ENCODE measurements at places on chromosomes 7 and 10.

- no peak for DNase-seq
Observed at GRCh38 chr7:74220229-74220628, 10.4 kb downstream of the LAT2 start.

GRCh38 chr10:78215645-78216044 lies 182.0 kb downstream of the RPS24 start:
- DNase-seq = no peak

- DNase-seq = no peak
Observed at GRCh38 chr10:21517134-21518031, 8.1 kb downstream of the SKIDA1 start.

DNA sequence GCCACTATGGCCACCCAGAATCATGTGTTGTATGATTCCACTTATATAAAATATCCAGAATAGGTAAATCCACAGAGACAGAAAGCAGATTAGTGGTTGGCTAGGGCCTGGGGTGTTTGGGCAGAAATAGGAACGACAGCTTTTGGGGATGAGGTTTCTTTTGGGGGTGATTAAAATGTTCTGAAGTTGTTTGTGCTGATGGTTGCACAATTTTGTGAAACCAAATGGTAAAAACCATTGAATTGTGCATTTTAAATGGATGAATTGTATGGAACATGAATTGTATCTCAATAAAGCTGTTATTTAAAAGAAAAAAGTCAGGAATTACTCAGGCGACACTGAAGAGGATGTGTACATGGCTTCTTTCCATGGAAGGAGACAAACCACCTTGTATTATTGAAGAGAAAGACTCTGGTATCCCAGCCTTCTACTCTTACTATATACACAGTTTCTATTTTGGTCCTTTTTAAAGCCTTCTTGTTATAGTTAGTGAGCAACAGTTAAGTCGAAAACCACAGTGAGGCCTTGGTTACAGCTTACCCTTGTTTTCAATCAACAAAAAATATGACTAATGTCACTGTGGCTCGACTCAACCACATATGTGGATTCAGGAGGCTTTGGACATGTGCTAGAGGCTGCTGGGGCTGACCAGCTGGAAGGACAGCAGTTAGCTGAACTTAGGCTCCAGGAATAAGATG lies 57.1 kb upstream of the KMT2E start:
- no peak for DNase-seq

GRCh38 chr10:98855403-98856189 lies 380.1 kb downstream of the HPSE2 start:
- DNase-seq = no peak

DNA sequence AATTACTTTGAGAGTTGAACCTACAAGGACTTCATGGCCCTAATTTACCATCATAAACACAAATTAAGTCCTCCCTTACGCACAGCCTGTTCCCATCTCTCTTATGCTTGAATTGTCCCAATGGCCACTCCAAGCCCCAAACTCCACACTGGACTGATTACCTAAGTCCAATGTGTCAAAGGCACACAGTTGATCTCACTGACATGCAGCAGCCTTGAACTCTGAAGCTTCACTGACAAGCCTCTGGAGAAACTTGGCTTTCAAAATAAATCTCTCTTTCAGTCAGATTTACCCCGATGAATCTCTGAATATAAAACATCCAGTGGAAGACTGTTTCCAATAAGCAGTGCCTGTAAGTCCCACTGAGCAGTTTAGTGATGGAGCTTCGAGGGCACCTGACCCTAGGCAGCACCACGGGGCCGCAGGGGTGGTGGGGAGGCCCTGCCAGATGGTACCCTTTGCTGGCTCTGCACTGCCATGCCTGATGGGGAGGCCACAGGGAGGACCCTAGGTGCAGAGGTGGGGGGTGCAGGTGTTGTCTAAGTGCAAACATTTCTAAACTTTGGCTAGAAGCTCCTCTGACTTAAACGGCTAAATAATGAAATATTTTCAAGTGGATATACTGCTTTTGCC lies 3.3 kb upstream of the MAT1A start:
- DNase-seq = no peak

- DNase-seq = no peak
Observed at GRCh38 chr10:118835682-118836326, 81.0 kb upstream of the CACUL1 start.

DNA sequence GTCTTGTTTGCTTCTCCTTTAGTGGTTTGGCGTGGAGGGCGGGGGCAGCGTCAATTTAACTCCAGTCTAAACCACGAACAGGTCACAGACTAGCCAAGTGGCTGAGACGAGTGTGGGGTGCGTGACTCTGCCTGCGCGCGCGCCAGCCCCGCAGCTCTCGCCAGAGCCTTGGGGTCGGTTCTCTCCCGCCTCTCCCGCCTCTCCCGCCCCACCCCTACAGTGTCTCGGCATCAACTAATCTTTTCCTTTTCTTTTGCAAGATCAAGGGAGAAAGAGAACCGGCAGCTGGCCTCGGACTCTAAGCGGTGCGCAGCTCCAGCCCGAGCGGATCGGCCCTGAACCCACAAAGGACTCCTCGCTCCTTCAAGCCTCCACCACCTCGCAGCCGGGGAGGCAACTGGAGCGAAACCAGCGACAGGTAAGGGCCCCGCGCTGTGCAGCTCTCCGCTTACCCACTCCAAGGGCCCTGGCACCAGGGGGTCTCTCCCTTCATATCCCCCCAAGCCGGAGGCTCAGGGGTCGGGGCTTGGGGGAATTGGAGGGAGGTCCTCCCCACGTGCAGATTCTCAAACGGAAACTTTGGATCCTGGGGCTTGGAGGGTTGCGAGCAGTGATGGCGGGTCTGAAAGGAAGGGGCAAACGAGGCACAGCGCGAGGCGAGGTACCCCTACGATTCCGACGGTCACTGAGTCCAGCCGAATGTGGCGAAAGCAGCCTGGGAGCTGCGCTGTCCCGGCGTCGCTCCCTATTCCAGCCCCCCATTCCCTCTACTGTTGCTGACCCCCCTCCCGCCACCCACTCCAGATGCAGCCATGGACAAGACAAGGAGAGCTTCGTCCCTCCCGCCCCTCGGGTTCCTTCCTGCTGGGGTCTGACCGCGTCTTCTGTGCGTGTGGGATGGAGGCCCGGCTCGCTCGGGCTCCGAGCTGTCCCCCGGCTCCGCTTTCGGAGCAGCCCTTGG lies 829 bp downstream of the CHRM2 start:
- no peak for DNase-seq

DNA sequence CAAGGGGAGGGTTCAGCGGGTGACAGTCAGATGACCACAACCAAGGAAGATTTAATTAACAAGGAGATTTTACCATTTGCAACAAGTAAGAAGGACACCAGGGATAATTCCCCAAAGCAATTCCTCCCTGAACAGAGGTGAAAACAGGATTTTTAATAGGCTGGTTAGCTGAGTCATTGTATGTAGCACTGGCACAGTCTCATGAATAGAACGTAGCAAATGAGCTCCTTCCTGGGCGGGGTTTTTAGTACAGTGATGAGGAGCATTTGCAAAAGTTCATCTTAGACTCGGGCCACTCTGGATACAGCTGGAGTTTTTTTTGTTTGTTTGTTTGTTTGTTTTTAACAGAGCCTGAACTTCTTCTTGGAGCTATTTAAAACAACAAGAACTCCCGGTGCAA lies 39.0 kb downstream of the TAC1 start:
- no peak for DNase-seq

DNA sequence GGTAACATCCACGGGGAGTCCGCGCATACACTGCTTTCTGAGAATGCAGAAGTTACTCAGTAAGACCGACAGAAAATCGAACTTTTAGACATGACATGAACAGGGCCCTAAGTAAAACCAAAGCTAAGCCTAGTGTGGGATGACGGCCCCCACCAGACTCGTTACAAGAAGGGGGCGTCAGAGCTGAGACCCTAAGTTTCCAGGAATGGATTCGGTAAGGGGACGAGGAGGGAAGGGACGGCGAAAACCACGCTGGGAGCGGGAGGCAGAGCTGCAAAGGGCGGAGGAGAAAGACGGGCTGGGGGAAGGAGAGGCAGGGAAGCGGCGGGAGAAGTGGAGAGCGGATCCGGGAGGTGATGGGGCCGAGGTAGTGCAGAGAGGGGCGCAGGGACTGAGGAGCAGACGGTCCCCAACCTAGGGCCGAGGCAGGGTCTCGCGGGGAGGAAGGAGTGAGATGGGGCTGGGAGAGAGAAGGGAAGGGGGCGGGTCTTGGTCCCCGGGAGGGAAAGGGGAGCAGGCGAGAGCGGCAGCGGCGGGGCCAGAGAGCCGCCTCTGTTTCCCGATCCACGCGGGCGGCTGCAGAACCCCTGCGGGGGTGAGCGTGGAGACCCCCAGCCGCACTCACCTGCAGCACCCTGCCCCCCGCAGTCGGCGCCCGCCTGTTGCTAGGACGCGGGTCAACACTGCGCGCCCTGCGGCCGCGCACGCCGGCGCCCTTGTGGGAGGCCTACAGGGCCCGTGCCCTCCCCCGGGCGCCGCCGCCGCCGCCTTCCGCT lies 513 bp downstream of the ODAD2 start:
- DNase-seq = peak; percentile 1

DNA sequence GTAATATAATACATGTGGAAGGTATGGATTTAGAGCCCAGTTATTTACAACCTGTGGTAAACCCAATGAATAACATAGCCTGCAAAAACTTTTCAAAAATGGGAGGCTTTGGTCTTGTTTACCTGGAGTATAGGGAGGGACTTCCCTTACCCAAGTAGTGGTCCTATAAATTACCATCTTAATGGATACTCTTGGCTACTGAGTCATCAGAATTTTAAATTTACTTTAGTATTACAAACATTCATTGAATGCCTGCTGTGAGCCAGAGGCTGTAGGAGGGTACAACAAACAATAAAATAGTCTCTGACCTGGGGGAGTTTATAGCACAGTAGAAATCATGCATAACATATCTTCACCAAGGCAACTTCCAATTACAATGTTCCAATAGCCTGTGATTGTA lies 365.1 kb downstream of the BBS9 start:
- DNase-seq = no peak

DNA sequence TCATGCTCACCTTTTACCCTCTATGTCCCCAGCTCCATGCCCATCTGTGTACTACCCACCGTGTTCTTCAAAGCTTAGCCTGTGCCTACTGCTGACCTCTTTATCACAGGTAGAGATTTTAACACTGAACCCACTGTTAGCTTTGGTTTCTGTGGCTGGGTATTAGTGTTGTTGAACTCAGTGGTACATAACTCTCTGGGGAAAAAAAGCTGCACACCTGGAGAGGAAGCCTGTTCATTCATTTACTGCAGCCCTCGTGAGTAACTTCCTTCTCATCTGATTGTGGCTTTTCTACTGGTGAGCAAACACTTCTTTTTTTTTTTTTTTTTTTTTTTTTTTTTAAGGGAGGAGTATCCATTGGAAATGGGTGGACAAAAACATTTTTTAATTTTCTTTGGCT lies 326.3 kb downstream of the CCSER2 start:
- DNase-seq = no peak

GRCh38 chr10:3886191-3886590 lies 101.2 kb upstream of the KLF6 start:
- DNase-seq = no peak

GRCh38 chr7:27970350-27970749 lies 210.2 kb downstream of the JAZF1 start:
- DNase-seq = no peak

GRCh38 chr10:117221156-117221711 lies 19.7 kb upstream of the SLC18A2 start:
- DNase-seq = no peak

DNA sequence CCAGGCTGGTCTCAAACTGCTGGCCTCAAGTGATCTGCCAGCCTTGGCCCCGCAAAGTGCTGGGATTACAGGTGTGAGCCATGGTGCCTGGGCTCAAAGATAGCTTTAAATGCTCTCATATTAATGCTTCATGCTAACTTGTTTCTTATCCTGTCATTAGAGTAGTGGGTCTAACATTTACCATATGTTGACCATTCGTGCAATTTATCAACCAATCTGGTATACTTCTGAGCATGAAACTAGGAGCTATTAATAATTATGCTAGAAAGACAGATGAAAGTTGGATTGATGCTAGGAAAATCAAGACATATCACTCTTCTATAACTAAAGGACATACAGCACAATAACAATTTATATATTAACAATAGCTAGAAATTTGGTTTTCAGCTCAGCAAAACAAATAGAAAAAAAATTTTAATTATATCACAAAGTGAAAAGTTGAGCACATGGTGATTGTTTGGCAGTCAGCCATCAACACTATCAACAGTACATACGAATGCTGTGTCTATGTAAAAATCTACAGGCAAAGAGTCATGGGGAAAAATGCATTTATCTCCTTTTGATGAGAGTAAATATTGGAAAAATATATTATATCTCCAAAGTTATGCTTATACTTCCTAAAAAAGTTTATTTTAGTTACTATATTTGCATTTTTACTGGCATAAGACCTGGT lies 112.1 kb upstream of the ABCB5 start:
- DNase-seq = no peak

DNA sequence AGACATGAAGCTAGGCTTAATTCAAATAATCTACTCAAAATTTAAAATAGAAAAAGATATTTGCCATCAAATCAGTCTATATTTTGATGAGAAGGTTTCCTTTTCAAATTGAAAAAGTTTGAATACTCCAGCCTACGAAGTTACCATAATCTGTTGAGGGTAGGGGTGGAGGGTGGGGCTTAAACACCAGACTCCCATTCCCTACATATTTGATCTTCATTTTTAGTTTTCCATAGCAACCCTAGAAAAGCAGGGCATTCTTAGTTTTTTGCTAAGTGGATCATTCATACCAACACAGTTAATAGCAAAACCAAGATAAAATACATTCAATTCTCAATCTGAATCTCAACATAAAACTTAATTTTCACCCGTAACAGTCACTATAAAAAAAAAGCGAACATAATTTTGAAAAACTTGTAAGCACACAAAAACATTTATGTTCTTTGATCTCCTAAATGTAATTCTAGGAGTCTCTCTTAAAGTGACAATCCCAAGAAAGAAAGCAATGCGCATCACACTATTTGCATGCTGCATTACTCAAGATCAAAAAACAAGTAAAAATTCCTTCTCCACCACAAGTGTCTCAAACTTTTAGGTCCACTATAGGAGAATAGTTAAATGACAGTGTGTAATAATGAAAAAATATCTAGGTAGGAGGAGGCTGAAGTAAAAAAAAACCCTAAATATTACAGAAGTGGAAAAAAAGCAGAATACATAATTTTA lies 30.8 kb downstream of the TMEM209 start:
- DNase-seq = no peak

DNA sequence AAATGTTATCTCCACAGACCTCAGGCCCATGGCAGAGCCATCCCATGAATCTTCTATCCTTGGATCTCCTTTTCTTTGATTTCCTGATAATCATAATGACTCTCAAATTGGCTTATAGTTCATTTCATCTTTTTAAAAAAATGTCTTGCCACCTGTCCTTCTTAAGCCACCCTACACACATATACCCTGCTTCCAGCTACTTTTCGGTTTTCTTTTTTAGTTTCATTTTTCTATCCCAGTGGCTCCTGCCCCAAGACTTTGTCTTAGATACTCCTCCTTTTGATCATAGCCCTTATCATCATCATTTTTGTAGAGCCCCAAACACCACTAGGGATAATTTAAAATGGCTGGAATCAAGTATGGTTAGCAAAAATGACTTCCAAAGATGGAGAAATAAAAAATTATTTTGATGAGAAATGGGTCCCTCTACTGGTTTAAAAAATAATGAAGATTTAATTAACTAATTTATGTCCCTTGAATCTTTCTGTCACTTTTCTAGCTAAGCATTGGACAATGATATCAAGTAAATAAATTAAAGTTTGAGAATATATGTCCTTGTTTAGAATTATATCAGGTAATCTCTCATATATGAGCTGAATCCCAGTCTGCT lies 277.3 kb upstream of the SEMA3D start:
- no peak for DNase-seq

- DNase-seq = no peak
Observed at GRCh38 chr10:65719790-65720189, 1206.0 kb upstream of the LRRTM3 start.

- DNase-seq = no peak
Observed at GRCh38 chr7:149860821-149861727, 12.7 kb upstream of the ATP6V0E2 start.

GRCh38 chr10:31773749-31774298 lies 154.8 kb downstream of the ARHGAP12 start:
- no peak for DNase-seq
